T-helper 17 cell (primary cell): ENCODE measurements at places on chromosomes 1 and 21.
A peak's percentile ranks its signal among the peaks of the same experiment; 100 is the strongest.

DNA sequence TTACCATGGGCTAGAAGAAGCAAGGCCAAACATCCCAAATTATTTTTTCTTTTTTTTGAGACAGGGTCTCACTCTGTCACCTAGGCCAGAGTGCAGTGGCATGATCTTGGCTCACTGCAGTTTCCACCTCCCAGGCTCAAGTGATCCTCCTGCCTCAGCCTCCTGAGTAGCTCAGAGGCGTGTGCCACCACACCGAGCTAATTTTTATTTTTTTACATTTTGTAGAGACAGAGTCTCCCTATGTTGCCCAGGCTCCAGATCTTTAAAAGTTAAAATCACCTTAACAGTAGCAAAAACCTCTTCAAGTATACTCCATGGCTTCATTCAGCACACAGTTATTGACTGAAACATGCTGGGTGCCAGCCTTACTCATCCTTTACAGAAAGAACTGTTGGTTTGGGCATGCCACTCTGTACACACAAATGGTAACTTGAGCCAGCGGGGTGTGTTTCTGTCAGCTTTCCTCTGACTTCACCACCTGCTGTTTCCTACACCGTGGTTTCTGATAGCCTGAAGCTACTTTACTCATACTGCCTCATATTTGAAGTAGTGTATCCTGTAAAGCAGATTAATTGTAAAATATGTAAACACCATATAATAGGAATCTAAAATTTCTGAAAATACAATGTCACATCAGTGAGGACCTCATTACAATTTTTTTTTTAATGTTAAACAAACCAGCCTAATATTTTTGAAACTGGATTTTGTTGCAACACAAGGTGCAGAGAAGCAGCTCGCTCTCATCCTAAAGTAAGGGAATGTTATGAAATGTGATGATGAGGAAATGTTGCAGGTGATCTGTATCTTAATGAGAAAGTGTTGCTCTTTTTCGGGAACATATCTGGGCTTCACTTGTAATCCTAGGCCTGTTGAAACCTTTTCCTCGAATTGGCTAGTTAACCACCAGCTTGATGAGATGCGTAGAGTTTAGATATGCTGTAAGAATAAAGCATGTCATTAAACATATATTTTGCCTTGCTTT is 113.9 kb downstream of the ATP5PO start:
- H3K27me3 ChIP-seq = no peaks in the 10 kb centered on the region
- H3K4me1 ChIP-seq = no peaks in the 10 kb centered on the region
- DNase-seq = no peak
- peak overlapping the region; percentile 43 for H3K27ac ChIP-seq
- H3K4me3 ChIP-seq = no peak overlapping the region
- H3K36me3 ChIP-seq = peaks cover 7% of the 10 kb centered on the region

GRCh38 chr1:182257369-182258063 is 134.1 kb downstream of the GLUL start:
- no peaks in the 10 kb centered on the region for H3K27me3 ChIP-seq
- H3K4me3 ChIP-seq = no peak overlapping the region
- H3K27ac ChIP-seq = peak overlapping the region; percentile 3
- no peak for DNase-seq
- H3K4me1 ChIP-seq = peaks cover 25% of the 10 kb centered on the region

GRCh38 chr21:36860736-36861594 is 105.5 kb downstream of the HLCS start:
- H3K27ac ChIP-seq = no peak overlapping the region
- DNase-seq = no peak
- H3K4me1 ChIP-seq = peaks cover 16% of the 10 kb centered on the region

- H3K27me3 ChIP-seq = peaks cover 11% of the 10 kb centered on the region
- no peak for DNase-seq
- no peak overlapping the region for H3K27ac ChIP-seq
- H3K4me1 ChIP-seq = no peaks in the 10 kb centered on the region
These were observed 54.8 kb upstream of the USP1 start for GRCh38 chr1:62381831-62382657.

- peaks cover 7% of the 10 kb centered on the region for H3K36me3 ChIP-seq
- H3K4me1 ChIP-seq = peaks cover 40% of the 10 kb centered on the region
- DNase-seq = no peak
- H3K27ac ChIP-seq = peak overlapping the region; percentile 97
- H3K4me3 ChIP-seq = peak overlapping the region; percentile 98
These were observed 839 bp downstream of the SWT1 start for GRCh38 chr1:185157599-185158412.

DNA sequence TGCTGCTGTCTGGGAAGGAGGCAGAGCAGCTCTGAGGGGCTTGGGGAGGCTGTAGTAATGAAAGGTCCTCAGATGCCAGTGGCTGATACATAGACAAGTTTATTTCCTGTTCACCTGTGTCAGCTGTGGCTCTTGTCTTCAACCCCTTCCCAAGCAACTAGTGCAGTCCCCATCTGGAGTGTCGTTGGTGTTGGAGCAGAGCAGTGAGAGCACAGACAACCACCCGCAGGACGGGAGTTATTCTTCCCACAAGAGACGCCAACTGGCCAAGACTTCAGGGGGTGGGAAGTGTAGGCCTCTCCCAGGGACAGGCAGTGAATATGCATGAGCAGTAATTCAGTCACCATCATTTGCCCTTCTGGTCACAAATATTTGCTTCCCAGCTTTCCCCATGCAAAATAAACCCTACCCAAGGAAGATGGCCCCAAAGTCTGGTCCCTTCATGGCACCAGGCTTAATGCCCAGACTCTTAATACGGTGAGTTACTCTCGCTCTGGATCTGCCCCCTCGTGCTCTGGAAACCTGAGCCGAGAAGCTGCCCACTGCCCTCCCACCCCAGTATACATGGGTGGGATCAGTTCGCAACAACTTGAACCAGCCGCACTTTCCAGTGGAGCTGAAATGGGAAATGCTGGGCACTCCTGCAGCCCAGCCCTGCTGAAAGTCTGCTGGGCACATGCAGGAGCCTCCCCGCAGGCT is 153.5 kb upstream of the COL6A1 start:
- peaks cover 2% of the 10 kb centered on the region for H3K36me3 ChIP-seq
- peak overlapping the region; percentile 59 for H3K4me3 ChIP-seq
- H3K4me1 ChIP-seq = peaks cover 8% of the 10 kb centered on the region

DNA sequence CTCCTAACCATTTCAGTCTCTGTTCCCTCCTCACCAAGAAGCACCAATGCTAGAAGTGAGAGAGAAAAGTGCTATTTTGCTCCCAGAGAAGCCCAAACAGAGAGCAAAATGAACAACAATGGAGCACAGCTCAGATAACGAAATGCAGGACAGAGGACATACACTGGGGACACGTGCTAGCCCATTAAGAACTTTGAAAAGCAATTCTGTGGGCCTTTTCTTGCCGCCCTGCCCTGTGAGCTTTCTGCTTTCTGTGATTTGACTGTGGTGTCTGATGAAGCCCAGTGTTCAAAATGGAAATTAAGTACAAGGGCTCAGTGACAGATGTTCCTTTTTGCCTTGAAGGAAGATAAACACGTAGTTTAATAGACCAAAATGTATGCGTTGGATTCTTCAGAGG is 130.8 kb downstream of the S1PR1 start:
- peak overlapping the region; percentile 3 for H3K27ac ChIP-seq
- peaks cover 10% of the 10 kb centered on the region for H3K4me1 ChIP-seq
- no peak overlapping the region for H3K4me3 ChIP-seq
- no peaks in the 10 kb centered on the region for H3K27me3 ChIP-seq

DNA sequence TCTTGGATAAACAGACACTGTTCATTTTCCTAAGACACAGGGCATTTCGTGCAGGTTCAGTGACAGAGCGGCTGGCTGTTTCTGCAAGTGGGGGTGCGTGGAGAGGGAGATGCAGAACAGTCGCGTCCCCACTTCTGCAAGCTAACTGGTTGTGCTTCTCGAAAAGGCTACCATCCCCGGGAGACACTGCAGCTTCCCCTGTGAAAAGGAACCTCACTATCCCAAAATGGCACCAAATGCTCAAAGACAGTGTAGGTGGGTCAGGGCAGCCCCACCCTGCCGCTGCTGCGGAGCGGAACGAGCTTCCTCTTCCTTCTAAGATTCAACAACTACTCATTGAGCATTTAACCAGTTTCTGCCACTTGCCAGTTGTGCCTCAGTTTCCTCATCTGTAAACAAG is 19.2 kb upstream of the BACE2 start:
- no peak overlapping the region for H3K4me3 ChIP-seq
- no peaks in the 10 kb centered on the region for H3K36me3 ChIP-seq
- peaks cover 25% of the 10 kb centered on the region for H3K27me3 ChIP-seq
- H3K4me1 ChIP-seq = no peaks in the 10 kb centered on the region

- H3K4me3 ChIP-seq = no peak overlapping the region
- no peak for DNase-seq
- H3K4me1 ChIP-seq = no peaks in the 10 kb centered on the region
- no peaks in the 10 kb centered on the region for H3K36me3 ChIP-seq
These were observed 499.6 kb downstream of the MRPL39 start for GRCh38 chr21:25107708-25108107.

DNA sequence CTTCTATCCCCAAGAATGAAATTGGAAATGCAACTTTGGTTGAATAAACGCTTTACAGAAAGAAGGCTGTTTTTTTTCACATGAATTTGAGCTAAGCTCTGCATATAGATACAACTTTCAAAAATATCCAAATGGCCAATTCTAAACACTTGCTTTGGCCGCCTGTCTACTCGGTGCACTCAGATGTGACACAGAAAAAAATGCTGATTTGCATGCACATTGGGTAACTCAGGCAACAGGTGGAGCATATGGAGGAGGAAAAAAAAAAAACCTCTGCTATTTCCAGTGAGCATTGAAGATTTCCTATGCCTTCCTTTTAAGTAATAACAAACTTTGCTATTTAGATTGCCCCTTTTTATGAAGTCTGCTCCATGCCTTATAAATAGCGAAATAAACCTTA is 262.5 kb downstream of the GRIK1 start:
- no peak overlapping the region for H3K27ac ChIP-seq
- DNase-seq = no peak
- no peak overlapping the region for H3K4me3 ChIP-seq
- no peaks in the 10 kb centered on the region for H3K36me3 ChIP-seq
- no peaks in the 10 kb centered on the region for H3K4me1 ChIP-seq

- no peak overlapping the region for H3K4me3 ChIP-seq
- H3K27ac ChIP-seq = no peak overlapping the region
- no peaks in the 10 kb centered on the region for H3K36me3 ChIP-seq
- peaks cover 10% of the 10 kb centered on the region for H3K27me3 ChIP-seq
These were observed 360.1 kb upstream of the PLXNA2 start for GRCh38 chr1:208604295-208604694.

DNA sequence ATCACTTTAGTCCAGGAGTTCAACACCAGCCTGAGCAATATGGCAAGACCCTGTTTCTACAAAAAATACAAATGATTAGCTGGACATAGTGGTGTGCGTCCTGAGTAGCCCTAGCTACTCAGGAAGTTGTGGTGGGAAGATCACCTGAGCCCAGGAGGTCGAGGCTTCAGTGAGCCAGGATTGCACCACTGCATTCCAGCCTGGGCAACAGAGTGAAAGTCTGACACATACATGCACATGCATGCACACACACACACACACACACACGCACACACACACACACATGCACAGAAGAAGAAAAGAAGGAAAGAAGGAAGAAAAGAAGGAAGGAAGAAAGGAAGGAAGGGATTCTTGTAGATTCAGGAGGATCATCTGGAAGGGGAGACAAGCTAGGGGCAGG is 104.4 kb upstream of the USP25 start:
- no peaks in the 10 kb centered on the region for H3K36me3 ChIP-seq
- no peaks in the 10 kb centered on the region for H3K4me1 ChIP-seq
- H3K27me3 ChIP-seq = peaks cover 14% of the 10 kb centered on the region
- no peak overlapping the region for H3K27ac ChIP-seq
- no peak overlapping the region for H3K4me3 ChIP-seq

DNA sequence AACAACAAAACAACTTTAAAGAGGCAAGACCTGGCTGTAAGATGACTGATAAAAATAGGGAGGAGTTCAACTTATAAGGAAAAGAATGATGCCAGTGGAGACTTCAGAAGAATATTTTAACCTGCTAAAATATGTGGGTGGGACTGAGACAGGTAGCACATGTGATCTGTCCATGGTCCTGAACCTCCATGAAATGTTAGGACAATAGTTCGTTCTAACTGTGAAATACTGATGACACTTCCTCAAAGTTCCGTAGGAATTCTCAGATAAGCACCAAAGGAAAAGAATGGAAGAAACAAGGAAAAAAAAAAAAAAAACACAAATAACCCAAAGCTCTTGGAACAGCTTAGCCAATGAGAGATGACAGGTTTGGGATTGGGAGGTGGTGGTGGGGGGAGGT is 44.7 kb downstream of the CDC42BPA start:
- DNase-seq = no peak
- H3K4me1 ChIP-seq = no peaks in the 10 kb centered on the region
- H3K36me3 ChIP-seq = no peaks in the 10 kb centered on the region
- H3K27ac ChIP-seq = no peak overlapping the region
- no peak overlapping the region for H3K4me3 ChIP-seq

- DNase-seq = no peak
- H3K27me3 ChIP-seq = no peaks in the 10 kb centered on the region
- no peaks in the 10 kb centered on the region for H3K36me3 ChIP-seq
- H3K27ac ChIP-seq = no peak overlapping the region
These were observed 176.7 kb downstream of the OLFM3 start for GRCh38 chr1:101820071-101820470.

DNA sequence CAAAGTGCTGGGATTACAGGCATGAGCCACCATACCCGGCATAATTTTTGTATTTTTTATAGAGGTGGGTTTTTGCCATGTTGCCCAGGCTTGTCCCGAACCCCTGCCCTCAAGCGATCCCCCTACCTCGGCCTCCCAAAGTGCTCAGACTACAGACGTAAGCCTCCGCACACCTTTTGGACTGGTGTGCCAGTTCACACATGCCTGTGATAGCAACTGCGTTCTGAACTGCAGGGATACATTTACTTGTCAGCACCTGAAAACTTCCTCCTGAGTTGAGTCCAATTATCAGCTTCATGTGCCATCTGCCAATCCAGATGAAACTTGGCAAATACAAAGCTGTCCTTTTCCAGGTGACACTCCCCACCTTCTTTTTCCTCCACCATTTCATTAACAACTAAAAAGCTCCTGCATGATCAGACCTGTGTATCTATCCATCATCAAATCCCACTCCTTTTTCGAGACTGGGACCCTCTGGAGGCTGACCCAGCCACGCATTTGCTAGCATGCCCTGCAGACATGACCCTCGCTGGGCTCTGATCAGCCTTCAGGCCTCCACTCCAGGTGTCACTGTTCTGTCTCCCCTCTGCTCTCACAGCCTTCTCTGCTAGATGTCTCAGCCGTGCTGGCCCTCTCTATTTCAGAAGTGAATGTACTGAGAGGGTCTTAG is 2.1 kb upstream of the DEGS1 start:
- H3K4me1 ChIP-seq = peaks cover 31% of the 10 kb centered on the region
- H3K27me3 ChIP-seq = no peaks in the 10 kb centered on the region
- H3K27ac ChIP-seq = peak overlapping the region; percentile 100
- no peak for DNase-seq
- H3K36me3 ChIP-seq = peaks cover 3% of the 10 kb centered on the region
